ENCODE measurements at places on chromosomes 6 and 20.

DNA sequence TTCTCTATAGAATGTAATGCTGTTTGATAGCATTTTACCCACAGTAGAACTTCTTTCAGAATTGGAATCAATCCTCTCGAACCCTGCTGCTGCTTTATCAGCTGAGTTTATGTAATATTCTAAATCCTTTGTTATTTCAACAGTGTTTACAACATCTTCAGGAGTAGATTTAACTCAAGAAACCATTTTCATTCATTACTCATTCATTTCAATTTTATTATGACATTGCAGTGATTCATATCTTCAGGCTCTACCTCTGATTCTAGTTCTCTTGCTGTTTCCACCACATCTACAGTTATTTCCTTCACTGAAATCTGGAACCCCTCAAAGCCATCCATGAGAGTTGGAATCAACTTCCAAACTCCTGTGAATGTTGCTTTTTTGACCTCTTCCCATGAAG lies 93.7 kb downstream of the ZFAND3 start:
- no peak for DNase-seq

DNA sequence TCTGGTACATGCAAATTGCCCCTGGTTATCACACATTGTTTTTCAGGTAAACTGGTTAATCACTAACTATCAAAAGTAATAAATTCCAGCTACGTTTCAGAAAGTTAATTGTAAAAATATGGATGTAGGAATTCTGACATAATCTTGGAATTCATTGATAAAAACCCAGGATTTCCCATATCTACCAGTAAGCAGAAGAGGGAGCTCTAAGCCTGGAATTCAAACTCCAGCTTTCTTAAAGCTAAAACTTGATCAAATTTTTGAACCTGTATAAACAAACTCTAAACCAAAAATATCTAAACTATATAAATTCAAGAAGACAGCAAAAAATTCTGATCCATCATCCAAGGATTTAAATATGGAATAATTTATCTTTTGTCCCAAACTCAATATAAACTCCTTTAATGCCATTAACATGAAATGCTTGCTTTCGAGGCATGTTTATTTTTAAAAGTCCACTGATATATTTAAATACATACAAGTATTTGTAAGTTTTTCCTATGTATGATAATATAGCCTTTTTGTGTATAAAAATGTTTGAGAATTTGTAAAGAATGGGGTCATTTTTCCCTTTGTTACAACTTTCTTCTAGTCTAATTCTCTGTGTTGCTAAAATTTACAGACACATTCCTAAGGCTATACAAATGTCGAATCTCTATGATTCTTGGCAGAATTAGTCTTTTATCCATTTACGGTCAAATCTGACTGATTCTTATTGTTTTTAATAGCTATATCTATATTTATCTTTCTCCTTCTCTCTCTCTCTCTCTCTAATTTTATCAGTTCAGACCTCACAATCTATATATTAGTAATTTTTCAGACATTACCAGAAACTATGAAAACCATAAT lies 91.4 kb upstream of the RNF217 start:
- DNase-seq, result peak; percentile 3

- no peak for DNase-seq
Observed at GRCh38 chr20:37350649-37351574, 5.0 kb downstream of the SRC start.

- DNase-seq, result no peak
Observed at GRCh38 chr6:23851522-23851921, 274.5 kb upstream of the NRSN1 start.

DNA sequence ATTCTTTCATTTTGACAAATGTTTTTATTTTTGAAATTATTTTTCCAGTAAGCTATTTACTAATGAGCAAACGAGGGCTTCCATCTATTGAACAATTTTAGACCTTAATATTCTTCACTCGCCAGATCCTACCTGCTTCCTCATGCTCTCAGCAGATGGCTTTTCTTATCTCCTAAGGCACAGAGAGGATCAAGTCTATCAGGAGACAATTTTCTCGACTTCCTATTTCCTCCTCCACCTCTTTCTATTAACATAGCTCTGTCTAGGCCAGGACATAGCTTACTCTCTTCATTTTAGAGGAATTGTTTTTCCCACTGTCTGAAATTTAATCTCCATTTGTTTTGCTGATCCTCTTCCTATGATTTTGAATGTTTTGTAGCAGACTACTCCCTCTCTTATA lies 87.0 kb upstream of the MAN1A1 start:
- DNase-seq, result no peak

- DNase-seq, result no peak
Observed at GRCh38 chr6:28353356-28353755, 3.6 kb downstream of the ZKSCAN3 start.

GRCh38 chr6:55726144-55726543 lies 147.2 kb upstream of the HMGCLL1 start:
- no peak for DNase-seq

GRCh38 chr20:42190084-42190483 lies 571.9 kb upstream of the CHD6 start:
- no peak for DNase-seq

DNA sequence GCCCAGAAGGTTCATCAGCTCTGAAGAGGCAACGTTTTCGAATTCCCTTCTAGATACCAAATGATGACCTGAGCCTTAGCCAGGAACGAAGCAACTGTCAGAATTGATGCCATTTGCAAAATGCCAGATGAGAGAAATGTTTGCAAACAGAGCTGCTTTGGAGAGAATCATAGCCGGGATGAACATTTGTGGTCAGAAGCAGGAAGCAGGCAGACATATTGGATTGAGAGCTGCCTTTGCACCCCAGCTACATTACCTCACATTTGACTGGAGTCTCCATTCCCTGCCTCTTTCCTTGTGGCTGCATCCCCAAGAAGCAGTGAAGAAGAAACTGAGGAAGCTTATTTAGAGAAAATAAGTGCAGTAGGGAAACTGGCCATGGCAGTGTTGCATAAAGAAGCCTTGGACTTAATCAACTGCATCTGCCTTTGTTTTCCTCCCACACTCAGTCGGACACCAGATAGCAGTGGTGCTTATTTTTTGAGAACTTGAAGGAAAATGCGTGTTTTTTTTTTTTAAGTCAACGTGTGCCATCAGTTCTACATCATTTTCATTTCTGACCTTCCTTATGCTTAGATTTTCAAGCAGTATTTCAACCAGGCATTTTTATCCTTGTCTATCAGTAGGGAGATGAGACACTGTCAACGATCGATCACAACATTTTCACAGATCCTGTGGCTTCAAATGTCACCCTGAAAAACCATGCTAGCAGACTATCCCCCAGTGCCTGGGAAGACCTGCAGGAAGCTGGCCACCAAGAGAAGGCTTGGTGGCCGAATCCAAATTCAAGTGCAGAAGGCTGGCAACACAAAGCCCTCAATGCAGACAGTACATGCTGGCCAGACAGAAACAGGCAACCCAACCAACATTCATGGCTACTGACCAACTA lies 541.2 kb upstream of the JARID2 start:
- no peak for DNase-seq

- DNase-seq, result no peak
Observed at GRCh38 chr6:35173427-35174087, 32.4 kb upstream of the TCP11 start.

GRCh38 chr6:11121851-11122250 lies 10.3 kb upstream of the ERVFRD-1 start:
- no peak for DNase-seq

DNA sequence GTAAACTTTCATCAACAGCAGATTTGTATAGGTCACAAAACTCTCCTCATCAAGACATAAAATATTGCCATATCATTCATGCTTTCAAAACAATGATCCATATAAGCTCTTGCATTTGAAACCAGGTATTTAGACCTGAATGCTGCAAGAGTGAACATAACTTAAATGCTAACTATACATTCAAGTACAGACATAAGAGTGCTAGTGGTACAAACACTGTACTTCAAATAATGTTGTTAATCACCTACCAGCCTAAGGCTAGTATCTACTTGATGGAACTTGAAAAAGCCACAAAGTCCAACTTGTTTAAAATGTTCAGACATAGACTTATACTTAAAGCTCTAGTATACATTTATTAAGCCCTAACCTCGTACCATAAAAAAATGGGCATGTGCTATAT lies 16.0 kb upstream of the GSTA2 start:
- DNase-seq, result no peak

DNA sequence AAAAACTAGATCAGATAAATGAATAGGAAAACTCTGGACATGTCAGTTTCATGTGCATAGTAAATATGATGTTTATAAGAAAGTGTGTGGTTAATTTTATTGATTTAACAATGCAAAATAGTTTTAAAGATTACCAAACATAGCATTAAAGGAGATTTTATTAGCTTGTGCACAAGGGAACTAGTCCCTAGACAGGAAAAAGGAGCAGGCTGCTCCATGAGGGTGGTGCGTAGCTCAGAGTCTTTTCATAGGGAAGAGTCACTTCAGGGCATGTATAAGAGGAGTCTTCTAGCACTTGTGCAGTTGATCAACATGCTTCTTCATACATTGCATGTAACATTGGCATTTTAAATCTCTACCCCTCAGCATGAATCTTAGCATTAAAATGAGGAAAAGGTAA lies 835.8 kb downstream of the GRIK2 start:
- DNase-seq, result no peak

DNA sequence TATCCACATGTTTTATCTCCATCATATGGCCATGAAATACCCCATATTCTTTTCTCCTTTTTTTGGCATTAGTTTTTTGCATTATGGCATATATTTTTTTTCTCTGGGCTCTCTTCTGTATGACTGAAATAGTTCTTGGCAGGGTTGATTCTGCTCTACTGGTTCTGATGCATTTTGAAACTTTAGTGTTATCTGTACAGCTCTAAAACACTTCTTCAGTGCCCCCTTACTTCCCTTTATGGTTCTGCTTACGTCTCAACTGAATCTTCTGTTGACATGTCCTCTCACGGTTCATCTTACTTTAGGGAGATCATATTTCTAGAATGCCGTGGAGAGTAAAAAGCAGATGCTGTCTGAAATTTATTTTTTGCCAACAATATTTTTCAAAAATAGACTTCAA lies 23.2 kb upstream of the TXNDC5 start:
- no peak for DNase-seq

DNA sequence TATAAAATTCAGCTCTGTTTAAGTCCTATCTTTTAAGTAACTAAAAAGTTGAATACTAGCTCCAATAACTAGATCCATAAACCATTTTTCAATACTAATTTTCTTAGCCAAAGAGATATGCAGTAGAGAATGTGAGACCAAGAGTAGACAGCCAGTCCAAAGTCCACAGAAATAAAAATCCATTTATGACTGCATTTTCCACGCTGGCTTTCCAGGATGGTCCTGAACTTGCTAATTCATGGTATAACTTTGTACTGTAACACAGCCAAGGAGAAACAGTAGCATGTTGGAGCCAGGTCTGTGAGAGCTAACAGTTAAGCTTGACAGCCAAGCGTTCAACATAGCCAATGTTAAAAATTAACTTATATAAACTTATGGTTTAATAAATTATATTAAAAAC lies 156.2 kb downstream of the GMPR start:
- no peak for DNase-seq

GRCh38 chr20:9454791-9455190 lies 59.6 kb upstream of the LAMP5 start:
- no peak for DNase-seq

- no peak for DNase-seq
Observed at GRCh38 chr6:129287231-129288177, 404.6 kb downstream of the LAMA2 start.

DNA sequence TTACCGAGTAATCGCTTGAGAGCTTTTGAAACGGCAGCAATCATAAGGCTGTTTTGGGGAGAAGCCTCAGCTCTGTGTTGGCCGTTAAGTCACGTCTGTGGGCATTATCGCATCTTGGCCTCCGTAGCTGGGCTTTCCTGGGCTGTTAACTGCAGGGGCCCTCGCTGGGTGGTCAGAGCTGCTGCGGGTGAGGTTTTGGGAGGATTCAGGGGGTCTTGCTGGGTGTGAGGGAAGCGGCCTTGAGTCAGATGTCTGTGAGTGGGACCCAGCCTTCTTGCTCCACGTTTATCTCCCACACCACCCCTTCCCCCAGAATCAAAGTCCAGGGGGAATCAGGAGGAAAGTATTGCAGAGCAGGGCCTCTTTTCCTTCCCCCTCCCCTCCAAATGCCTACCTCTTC lies 3.2 kb upstream of the APCDD1L start:
- DNase-seq, result no peak

- DNase-seq, result peak; percentile 14
Observed at GRCh38 chr6:169589699-169590257, 112.1 kb downstream of the WDR27 start.

DNA sequence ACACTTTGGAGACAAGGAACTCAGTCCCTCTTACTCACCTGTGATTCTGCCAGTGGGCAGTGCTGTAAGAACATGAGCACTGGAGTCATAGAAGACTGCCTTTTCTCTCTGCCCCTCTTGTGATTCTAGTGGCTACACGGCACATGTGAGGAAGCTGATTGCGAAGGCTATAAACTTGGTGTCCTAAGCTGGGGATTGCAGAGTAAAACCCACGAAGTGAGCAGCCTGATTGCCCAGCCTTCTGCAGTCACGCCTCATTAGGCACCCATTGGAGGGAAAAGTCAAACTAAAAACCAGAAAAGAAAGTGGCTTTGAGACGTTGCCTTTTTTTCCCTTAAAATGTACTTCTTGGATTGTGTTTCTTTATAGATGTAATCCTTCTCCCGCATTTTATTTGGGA lies 748.4 kb upstream of the CHD6 start:
- DNase-seq, result no peak

- DNase-seq, result no peak
Observed at GRCh38 chr20:14406495-14406894, 69.1 kb upstream of the FLRT3 start.

GRCh38 chr6:112233847-112234246 lies 20.5 kb downstream of the LAMA4 start:
- no peak for DNase-seq

GRCh38 chr20:62625921-62626547 lies 16.3 kb upstream of the SLCO4A1 start:
- no peak for DNase-seq

DNA sequence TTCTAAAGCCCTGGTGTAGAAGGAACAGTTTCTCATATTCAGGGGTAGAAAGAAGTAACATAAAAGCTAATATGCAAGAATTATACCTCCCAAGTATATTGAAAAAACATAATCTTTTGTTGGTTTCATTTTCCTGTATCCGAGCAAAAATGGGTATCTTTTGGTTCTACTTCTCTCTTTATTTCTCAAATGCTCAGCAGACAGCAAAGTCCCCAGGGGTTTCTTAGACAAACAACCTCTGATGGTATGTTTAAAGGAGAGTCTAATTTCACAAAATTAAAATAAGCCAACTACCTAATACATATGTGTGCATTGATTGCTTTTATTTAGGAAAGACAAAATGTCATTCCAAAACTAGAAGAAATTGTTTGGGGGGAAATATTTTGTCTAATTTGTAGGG lies 131.0 kb downstream of the TSHZ2 start:
- DNase-seq, result no peak

DNA sequence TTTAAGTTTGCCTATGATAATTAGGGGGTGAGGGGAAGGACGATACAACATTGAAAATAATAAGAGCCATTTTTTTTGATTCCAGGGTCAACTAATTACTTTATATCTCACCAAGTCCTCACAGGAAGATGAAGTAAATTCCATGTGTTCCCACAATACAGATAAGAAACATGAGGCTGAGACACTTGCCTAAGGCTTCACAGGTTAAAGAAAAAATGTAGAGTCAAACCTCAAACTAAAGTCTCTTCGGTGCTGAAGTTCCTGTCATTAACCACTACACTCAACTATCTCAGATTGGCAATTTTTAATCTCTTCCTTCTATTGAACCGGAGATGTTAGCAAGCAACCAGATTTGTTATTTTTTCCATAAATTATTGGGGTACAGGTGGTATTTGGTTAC lies 33.0 kb downstream of the MRAP2 start:
- DNase-seq, result no peak

- no peak for DNase-seq
Observed at GRCh38 chr20:37417617-37418467, 71.9 kb downstream of the SRC start.
